Effector CD8-positive, alpha-beta T cell (primary cell): ENCODE measurements at places on chromosomes 4 and X.

GRCh38 chr4:141039156-141039555, 94.1 kb downstream of the RNF150 start:
- DNase-seq = no peak

DNA sequence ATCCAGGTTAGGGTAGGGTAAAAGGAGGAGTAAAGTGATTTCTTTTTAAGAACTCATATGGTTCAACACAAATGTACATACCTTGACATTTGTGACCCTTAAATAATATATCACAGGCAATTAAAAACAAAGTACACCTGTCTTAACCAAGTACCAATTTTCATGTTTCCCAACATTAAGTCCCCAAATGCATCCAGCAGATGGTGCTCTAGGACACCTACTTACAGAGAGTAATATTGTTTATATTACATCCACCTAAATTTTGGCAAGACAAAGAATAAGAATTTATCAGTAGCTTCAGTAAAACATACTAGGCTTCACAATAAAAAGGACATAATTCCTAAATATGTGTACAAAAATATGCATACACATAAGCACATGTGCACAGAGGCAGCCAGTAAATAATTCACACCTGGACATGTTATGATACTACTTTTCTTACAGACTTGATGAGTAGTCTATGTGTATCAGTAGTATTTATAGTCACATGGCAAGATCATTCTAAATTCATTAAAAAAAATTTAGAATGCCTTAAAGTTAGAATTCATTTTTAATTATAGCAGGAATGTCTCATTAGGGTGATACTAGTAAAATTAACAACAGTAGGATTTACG, 219.7 kb downstream of the DCLK2 start:
- DNase-seq = no peak

DNA sequence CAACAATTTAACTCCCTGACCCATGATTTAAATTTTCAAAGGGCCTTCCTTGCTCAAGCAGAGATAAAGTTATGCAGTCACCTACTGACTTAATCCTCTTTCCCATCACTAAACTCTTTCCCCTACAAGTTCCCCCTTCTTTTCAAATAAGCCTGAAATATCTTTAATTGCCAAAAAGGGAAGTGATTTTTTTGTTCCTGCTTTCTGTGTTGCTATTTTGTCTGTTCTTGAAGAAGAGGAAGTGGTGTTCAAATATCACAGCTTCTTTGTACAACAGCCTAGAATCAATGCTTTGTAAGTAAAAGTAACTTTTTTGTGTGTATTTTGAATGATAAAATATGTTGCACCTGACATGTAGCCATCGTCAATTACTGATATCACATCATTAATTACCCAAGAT, 595.9 kb downstream of the CENPC start:
- no peak for DNase-seq

DNA sequence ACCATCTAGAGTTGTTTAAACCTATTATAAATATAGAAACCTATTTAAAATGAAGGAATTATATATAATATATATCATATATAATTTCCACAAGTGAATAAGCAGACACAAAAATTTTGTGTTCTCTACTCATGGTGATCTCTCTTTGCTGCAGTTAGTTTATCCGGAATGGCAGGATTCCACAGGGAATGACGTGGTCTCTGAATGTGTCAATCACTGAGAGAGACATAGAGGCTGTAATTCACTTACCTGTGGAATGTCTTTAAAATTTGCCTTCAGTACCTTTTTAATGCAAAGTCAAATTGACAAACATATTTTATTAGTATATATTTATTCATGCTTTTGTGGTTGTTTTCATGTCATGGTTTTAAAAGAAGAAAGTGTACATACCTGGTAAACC, 669.3 kb downstream of the NLGN4X start:
- no peak for DNase-seq

GRCh38 chr4:169210504-169211118, 60.1 kb downstream of the SH3RF1 start:
- DNase-seq = no peak

- DNase-seq = no peak
Measured at GRCh38 chr4:37721995-37722638, 35.9 kb upstream of the RELL1 start.
